ENCODE measurements at places on chromosomes 12 and 14.
A peak's percentile ranks its signal among the peaks of the same experiment; 100 is the strongest.

DNA sequence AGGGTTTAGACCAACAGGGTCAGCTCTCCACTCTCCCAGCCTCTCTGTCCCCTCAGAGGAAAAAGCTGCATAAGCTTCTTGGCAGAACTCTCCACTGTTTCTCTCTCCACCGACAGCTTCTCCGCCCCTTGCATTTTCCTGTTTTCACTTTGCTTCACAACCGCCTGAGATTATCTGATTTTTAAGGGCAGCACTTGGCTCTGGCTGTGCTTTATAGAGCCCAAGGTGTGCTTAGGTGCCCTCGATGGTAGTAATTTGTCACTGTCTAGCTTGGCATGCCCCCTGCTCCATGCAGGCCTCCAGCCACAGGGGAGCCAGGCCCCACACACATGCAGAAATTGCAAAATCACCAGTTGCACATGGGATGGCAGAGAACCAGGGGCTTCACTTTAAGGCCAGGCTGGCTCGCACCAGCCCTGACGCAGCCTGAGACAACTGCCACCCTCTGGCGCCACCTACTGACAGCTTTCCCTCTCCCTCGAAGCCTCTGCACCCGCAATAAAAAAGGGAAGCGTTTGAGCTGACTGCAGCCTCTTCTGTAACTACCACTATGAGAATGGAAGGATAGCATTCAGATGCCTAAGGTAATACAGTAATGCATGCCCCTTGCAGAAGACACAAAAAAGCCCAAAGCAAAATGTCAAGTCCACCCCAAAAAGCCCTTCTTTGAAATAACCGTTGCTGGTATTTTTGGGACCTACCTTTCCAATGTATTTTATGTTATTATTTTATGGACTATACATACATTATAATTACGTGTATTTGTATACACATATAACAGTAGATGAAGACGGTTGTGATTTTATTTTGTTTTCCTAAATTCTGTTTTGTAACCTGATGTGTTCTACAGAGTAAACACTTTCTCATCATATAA, 32.0 kb upstream of the RIMBP2 start:
- peak; percentile 31 for DNase-seq

DNA sequence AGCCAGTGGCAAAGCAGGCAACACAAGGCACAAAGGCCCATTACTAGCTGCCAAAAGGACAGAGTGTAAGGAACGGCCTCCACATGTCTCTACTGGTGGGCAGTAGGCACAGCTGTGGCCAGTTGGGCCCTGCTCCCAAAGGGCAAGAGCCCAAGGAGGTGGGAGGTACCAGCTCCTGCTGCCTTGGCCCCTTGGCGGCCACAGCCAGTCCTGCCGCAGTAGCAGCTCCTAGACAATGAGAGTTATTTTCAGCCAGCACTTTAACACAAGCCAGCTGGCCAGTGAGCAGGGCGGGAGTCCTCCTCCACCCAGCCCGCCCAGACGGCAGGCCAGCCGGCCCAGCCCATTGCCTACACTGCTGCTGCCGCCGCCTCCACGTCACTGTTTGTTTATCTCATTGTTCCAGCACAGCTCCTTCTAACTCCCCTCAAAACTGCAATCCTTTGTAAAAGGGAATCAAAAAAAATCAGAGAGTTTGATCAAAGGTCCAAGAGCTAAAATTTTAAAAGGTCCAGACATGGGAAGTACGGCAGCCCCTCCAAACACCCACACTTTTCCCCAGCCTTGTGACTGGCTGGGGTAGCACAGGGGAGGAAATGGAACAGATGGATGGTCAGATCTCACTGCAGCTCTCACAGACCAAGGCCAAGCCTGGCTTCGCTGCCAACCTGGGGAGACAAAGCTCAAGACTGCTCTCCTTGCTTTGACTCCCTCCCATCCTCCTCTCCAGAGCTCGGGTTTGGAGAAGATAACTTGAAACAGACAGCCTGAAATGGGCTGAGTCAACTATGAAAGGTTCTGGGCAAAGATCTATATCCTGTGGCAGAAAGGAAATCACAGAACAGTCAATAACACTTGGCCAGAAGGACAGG, 33.5 kb downstream of the FMNL3 start:
- DNase-seq: peak; percentile 89

DNA sequence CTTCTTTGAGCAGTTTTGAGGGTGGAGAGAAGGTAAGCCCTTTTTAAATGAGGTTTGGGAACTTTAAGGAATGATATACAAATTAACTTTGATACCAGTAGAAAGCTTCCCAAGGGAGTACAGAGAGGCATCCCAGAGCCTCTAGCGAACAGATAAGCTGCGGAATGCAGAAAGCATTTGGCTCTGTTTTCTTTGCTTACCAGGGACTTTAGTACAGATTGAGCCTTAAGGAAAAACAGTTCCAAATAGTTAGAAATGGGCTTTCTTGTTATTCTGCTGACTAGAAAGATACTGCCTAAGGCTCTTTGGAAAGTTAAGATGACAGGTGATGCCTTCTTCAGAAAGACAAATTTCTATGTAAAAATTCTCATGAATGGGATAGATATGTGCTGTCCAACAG, 261.7 kb upstream of the FOXN3 start:
- DNase-seq: no peak

DNA sequence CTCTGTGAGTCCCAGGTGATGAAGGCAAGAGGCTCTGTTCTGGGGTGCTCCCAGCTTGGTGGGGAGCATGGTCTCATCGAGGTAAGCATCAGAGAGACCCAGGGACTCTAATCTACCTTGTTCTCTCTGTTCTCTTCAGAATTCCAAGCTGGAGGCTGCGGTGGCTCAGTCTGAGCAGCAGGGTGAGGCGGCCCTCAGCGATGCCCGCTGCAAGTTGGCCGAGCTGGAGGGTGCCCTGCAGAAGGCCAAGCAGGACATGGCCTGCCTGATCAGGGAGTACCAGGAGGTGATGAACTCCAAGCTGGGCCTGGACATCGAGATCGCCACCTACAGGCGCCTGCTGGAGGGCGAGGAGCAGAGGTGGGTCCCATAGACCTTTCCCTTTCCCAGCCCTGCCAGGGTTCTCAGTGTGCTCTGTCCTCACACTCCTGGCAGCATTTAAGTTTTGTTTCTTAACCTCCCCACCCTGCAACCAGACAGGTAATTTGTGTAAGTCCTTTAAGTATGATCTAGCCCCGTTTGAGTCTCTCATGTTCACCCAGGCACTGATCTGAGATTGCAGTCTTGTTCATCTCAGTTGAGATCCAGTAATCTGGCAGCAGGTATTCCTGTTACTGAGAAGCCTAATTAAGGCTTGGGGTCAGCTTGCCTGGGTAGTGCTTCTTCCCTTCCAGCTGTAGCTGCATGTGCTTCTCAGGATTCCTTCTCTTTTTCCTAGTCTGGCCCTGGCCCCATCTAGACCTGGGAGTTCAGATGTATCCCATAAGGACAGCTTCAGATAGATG, 14.8 kb upstream of the KRT81 start:
- DNase-seq: no peak

DNA sequence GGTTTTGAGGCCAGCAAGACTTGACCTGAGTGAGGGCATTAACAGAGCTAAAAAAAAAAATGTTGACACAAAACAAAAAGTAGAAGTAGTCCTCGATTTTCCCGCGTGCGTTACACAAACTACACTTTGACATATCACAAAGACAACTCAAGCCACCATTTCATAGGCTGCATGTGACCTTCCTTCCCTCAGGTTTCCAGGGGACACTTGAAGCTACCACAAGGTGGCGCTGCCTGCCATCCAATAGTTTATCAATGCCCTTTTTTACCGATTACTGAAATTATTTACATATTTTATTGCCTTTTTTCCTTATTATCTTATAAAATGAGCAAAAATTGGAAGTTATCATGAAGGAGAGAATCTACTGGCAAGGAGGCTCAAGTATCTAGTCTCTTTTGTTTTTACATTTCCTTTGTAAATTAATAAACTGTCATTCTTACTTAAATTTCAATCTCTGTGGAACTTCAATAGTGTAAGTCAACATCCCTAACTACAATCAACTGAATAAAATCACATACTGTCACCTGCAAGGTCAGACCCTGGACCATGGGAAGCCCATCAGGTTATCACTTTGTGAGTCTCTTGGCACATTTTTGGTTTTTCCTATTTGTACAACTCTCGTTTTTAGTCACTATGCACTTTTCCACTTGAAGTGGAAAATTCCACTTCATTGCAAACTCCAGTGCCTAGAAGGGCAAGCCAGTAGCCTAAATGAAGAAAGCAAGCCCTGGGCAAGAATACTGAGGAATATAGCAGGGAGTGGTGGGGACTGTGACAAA, 84.6 kb upstream of the CPSF6 start:
- peak; percentile 13 for DNase-seq

DNA sequence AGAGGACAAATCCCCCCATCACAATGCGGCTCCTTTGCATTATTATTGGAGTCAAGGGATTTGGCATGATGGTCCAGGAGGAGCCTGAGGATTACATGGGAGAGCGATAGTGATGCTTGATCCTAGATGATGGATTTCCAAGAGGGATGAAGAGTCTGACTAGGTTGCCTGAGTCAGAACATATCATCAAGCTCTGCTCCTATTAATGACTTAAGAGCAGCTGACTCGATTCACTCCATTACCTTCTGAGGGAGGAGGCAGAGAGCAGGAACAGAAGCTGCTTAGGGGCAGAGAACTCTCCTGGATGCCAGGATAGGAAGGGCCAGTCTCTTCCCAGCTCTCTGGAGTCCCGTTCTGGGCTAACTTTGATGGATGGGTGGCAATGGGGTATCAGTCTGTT, 54.0 kb upstream of the CISTR start:
- DNase-seq: no peak

GRCh38 chr12:61916831-61917230, 343.4 kb upstream of the USP15 start:
- DNase-seq: no peak

GRCh38 chr12:119082016-119082415, 96.7 kb upstream of the HSPB8 start:
- DNase-seq: no peak

DNA sequence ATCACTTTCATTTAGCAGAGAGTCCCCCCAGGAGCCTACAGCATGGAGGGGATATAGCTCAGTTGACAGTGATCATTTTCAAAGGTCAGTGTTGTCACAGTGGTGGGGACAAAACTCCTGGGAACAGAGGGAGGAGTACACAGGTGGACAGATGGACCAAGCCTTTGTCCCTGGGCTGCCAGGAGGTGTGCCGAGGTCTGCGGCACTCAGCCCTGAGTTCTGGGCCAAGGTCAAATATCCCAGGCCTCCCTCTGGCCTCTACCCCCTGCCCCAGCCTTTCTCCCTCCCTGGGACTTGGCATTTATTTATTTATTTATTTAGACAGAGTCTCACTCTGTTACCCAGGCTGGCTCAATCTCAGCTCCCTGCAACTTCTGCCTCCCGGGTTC, 24.8 kb downstream of the CALM1 start:
- DNase-seq: no peak

DNA sequence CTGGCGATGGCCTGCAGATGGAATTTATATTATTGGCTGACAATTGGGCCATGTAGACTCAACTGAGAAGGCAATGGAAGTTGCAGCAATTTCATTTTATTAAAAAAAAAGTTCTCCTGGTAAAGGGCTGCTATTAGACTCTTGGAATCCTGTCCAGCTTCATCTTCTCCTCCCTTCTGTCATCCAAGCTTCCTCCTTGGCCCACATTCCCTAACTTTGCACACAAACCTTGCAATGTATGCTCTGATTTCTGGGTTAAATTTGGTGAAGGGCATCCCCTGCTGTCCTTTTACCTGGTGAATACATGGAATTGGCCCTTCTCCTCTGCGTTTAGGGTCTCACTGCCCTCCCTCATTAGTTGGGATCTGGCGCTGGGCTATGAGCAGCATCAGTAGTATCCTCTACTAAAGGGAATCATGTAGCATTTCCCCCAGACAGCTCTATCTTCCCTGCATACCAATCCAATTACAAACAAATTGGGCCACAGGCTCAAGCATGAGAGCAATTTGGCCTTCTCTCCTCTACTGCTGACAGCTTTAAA, 336.9 kb downstream of the BMP4 start:
- no peak for DNase-seq

DNA sequence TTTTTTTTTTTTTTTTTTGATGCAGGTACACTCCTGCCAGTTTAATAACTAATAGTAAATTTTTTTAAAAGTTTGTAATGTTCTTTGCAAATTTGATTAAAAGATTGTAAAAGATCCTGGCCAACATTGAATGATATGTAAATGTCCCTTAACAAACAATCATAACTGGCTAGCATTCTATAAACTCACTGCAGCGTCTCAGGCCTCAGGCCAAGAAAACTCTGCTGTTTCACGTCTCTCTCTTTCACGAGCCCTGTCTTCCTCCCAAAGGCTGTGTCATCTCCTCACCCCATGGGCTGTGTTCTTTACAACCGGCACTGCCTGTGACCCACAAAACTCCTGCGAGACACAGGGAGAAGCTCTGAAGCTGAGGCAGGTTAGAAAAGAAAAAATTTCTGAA, 103.3 kb downstream of the NUAK1 start:
- DNase-seq: no peak

- no peak for DNase-seq
Measured at GRCh38 chr12:22722779-22723178, 97.8 kb downstream of the ETNK1 start.

DNA sequence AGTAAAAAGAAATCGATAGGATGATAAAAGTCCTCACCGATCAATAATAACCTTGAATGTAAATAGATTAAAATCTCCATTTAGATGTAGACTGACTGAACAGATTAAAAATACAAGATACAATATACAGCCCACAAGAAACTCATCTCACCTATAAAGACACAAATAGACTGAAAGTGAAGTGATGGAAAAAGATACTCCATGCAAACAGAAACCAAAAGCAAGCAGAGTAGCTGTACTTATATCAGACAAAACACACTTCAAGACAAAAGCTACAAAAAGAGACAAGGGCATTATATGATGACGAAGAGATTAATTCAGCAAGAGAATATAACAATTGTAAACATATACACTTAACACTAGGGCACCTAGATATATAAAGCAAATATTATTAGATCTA, 444.8 kb downstream of the RGS6 start:
- DNase-seq: no peak

DNA sequence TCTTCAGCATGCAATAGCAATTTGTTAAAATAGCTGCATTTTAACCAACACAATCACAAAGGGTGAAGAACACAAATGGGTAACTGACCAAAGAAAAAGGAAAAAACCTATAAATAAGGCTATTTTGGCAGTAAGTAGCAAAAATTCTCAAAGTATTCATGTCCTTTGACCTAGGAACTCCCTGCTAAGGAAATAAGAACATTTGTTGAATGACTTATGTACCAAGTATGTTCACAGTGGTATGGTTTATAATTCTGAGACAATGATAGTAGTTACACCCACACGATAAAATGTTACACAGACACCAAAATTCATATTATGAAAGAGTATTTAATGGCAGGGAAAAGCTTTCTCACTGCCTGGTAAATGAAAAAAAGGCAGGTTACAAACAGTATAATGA, 16.9 kb downstream of the CCDC88C start:
- no peak for DNase-seq

GRCh38 chr14:103549361-103550311, 12.8 kb downstream of the BAG5 start:
- DNase-seq: no peak

DNA sequence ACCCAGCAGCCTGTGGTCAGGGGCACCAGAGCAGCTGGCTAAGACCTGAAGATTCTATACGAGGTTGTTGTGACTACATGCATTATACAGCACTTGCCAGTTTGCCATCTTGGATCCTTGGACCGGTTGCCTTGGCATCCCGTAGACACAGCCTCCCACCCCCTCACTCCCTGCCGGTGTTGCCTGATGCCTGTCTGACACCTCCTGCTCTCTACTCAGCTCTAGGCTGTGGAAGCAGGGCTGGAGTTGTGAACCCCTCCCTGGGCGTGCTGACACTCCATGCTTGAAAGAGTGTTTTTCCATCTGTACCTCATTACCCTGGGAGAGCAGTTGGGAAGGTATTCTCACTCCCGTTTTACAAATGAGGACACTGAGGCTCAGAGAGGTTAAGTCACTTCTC, 2.5 kb downstream of the CHGA start:
- no peak for DNase-seq
